ENCODE measurements at places on chromosomes 7 and 10.

DNA sequence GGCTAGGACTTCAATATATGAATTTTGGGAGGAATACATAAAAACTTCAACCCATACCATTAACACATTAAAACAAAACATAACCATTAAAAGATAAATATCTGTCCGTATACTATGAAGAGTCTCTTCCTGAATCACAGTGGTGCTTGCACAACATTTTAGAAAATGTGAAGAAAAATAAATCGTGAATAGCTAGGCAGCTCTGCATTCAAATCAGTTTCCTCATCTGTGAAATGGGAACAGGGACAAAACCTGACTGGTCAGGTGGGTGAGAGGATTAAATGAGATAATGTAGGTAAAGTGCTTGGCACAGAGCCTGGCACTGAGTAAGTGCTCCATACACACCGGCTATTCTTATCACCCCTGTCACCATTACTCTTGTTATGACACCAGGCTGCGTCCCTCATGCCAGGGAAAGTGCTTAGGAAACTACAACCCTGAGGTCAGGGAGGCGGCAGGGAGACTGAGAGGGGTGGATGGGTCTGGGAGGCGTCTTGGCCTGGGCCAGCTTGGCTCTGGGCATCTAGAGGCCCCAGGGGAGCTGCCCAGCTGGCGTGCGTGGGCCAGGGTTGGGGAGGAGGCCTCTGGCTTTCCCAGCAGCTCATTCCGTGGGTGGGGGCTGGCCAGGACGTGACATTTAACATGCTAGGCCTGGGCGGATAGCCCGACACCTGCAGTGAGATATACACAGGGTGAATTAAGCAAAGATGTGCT, 78.3 kb downstream of the SH3PXD2A start:
- DNase-seq, result no peak

DNA sequence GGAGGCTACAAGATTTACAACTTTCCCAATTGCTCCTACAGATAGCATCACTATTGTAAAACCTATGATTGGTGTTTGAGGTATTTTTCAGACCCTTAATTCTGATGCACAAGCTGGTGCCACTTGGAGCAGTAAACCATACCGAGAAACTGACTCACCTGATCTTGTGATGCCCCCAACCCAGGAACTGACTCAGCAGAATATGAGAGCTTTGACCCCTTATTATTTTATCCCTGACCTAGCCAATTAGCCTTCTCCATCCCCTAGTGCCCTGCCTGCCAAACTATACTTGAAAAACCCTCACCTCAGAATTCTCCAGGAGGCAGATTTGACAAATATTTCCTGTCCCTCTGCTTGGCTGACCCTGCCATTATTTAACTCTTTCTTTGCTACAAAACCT, 585.9 kb upstream of the GHITM start:
- no peak for DNase-seq

DNA sequence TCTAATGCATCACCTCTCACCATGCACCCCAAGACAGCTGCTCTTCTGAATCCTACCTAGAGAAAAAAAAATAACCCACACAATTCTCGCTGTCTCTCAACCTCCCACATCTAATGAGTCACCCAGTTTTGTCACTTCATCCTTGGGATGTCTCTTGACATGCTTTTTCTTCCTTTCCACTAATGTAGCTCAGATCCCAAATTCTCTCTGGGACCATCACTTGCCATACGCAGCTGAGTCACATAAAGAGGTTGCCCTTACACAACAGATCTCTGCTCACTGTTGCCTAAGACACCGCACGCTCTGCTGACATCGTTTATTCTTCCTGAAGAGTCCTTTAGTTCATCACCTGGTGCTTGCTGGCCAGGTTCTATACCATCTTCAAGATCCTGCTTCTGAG, 606.0 kb upstream of the GALNT17 start:
- DNase-seq, result no peak

DNA sequence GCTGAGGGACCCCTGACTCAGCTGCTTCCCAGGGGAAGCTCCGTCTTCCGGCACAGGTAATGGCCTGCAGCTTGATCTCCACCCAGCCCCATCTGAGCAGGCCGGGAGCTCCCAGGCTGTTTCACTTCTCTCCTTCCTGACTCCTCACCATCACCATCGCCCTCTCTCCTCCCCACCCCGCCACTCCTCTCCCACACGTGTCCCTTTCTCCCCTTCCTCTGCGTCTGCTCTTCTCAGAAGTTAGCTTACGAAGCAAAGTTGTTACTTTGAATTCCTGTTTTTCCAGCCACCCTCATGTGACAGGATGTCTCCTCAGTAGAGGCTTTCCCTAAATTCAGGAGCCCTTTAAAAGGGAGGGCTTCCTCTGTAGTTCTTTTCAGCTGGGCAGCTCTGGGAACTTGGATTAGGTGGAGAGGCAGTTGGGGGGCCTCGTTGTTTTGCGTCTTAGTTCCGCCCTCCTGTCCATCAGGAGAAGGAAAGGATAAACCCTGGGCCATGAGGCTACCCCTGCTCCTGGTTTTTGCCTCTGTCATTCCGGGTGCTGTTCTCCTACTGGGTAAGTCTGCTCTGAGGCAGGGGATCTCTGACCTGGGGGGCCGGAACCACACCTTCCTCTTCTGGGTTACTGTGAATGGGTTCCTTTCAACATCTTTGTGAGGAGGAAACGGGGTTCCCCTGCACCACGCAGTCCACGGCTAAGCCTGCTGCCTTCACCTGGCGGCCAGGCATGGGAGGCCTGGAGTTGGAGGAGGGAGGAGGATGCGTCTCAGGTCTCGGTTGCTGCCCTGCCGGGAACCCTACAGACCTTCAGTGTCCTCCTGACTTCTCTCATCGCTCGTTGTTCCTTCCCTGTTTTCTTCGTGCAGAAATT, at the start of gene MRC1:
Gene MRC1, plus strand, starts transcription at position 378 of the 871 bp plus-strand sequence. Its CDS starts 118 bp downstream, at position 496.
- no peak for DNase-seq

DNA sequence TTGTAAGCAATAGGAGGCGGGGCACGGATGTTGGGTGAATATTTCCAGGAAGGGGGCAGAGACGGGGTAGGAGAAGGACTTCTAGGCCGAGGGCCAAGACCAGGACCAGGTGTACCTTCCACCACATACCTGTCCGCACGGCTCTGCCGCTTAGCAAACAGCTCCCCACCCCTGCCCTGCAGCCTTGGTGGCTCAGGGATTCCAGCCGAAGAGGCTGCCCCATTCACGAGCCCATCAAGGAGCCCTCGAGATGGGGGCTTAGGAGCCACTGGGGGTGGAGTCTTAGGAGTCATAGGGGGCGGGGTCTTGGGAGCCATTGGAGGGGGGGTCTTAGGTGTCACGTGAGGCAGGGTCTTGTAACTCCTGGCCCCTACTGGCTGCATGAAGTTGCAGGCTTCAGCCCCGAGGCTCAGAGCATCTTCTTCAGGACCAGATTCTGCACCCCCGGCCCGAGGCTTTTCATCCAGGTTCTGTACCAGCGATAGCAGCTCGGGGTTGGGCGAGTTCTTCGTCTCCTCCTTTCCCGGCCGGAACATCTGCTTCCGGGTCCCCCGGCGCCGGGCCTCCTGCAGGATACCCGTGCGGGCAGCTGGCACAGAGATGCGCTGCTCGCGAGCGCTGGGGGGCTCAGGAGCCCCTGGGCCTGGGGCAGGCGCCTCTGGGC, 6.1 kb upstream of the MYOZ1 start:
- no peak for DNase-seq

DNA sequence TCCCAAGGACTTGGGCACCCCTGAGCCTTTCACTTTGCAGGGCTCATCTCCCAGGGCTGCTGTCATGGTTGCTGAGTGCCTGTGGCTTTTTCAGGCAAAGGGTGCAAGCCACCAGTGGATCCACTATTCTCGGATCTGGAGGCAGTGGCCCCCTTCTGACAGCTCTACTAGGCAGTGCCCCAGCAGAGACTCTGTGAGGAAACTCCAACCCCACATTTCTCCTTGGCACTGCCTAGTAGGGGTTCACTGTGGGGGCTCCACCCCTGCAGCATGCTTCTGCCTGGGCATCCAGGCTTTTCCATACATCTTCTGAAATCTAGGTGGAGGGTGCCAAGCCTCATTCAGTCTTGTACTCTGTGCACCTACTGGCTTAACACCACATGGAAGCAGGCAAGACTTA, 675.0 kb upstream of the MBL2 start:
- no peak for DNase-seq

DNA sequence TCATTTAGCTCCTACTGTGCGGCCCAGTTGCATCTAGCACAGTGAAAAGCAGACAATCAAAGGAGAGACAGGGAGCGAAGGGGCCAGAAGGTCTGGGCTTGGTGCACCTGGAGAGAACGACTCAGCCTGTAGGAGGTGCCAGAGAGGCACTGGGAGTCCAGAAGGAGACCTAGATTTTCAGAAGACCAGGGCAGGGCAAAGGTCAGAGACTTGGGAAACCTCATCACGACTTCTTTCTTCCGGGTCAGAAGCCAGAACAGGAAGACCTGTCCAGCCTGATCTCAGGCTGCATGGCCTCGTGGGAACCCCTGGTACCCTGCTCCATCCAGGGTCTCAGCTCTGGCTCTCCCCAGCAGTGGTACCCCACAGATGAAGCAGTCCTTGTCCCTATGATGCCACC, 5.2 kb downstream of the AGAP3 start:
- no peak for DNase-seq

- no peak for DNase-seq
Observed at GRCh38 chr7:129851809-129852208, 101.0 kb downstream of the UBE2H start.

DNA sequence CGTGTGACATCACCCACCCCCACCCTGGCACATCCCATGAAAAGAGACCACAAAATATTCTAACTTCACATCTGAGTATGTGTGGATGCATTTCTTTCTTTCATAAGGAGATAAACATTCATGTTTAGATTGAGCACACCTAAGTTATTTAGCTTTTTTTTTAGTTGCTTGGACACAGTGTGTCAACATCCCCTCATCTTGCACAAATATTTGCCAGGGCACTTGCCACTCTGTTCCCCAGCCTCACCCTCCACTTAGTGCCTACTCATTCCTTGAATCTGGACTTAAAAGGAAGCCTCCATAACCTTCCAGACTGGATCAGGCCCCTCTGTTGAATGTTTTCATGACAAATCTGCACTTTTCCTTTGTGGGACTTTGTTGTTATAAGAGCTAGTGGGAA, 338.9 kb upstream of the IGFBP3 start:
- DNase-seq, result no peak

DNA sequence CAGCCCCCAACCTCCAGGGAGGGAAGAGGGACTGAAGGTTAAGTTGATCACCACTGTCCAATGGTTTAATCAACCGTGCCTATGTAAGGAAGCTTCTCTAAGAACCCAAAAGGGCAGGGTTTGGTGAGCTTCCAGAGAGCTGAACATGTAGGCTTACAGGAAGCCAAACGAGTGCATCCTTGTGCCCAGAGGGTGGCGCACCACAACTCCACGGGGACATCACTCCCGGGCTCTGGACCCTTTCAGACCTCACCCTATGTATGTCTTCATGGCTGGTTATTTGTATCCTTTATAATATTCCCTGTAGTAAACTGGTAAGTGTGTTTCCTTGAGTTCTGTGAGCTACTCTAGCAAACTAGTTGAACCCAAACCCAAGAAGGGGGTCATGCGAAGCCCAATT, 11.5 kb upstream of the NFKB2 start:
- no peak for DNase-seq

- no peak for DNase-seq
Observed at GRCh38 chr10:88131511-88132139, 268.2 kb downstream of the PTEN start.

- no peak for DNase-seq
Observed at GRCh38 chr7:101235050-101235449, 2.6 kb downstream of the CLDN15 start.
